CD4-positive, alpha-beta T cell treated with Interleukin-12 subunit alpha and Interleukin-12 subunit beta, for 1 hour (primary cell): ENCODE measurements at places on chromosomes 4 and X.

DNA sequence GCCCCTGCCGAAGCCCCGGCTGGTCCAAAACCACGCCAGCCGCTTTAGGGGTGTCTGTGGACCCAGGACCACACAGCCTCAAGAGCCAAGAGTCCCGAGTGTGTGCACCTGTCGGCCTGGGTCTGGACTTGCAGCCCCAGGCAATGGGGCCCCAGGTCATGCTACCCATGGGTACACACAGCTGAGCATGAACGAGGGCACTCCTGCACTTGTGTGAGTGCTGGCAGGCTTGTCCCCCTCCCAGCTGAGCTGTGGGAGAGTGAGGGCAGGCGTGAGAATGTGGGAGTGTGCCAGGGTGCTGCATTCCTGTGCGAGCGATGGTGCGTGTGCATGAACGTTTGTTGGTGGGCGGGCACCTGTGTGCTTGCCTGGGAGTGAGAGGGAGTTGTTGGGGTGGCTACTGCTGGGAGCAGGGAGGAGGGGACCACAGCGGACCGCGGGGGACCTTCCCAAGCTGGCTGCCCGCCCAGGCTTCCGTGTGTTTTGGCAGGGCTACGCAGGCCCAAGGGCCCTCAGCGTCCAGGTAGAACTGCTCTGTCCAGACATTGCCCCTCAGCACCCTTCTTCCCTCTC lies 30.8 kb downstream of the BLOC1S4 start:
- DNase-seq: no peak

GRCh38 chr4:173261052-173261451 lies 73.1 kb downstream of the HMGB2 start:
- no peak for DNase-seq

DNA sequence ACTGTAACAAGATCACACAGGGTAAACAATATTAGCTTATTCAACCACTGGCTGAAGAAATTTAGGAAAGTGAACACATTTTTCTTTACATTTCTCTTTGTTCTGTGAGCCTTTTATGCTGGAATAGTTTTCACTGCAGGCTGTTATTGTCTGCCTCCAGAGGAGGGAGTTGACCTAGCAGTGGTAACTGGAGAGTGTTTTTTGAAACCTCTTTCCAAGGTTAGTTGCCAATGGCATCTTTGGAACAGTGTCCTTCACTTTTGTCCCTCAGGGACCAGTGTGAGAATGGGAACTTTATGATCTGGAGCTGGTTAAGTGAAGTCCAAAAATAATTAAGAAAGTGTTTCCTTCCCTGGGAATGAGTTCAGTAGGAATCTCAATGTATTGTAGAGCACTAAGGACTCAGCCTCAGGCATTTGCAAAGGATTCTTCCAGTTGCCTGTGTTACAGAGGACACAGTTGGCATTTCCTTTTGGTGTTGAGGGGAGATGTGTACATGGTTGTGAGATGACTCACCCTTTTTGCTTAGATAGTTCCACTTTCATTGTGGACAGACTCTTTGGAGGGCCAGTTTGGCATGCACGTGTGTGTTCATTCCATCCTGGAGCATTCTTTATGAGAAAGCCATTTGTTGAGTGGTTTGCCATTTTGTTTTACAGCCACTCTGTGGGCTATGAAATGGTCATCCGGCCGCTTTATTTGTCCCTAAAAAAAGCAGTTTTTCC lies 61.3 kb downstream of the AR start:
- no peak for DNase-seq

GRCh38 chr4:69054578-69055200 lies 41.6 kb upstream of the UGT2B7 start:
- no peak for DNase-seq

- no peak for DNase-seq
These were observed 221.4 kb downstream of the TACR3 start for GRCh38 chr4:103498161-103499070.

GRCh38 chrX:119760026-119760877 lies 1.9 kb downstream of the SOWAHD start:
- no peak for DNase-seq
